Dermis microvascular lymphatic vessel endothelial cell (primary cell): ENCODE measurements at places on chromosomes 2 and 18. TPM values are rescaled to one million over a fixed set of nuclear protein-coding genes. Genes with fewer than 3 reads are reported as not detected.

Gene IL36G
- not detected in 2 replicates for total RNA-seq

Gene IGFBP5
- 0.25 and 0.64 TPM in 2 replicates for total RNA-seq

Gene DUSP19
- total RNA-seq, result 2.1 and 2.4 TPM in 2 replicates

Gene B3GNT2
- total RNA-seq, result 17.8 and 20.1 TPM in 2 replicates

Gene TOGARAM2
- under 0.01 and 0.13 TPM in 2 replicates for total RNA-seq

Gene C2orf81
- total RNA-seq, result under 0.01 and 0.13 TPM in 2 replicates

Gene TRIB2
- 60.7 and 107 TPM in 2 replicates for total RNA-seq

Gene B4GALT6
- total RNA-seq, result 5.3 and 5.5 TPM in 2 replicates

Gene ASTL
- not detected in 2 replicates for total RNA-seq

Gene ETAA1
- total RNA-seq, result 7.7 and 9.2 TPM in 2 replicates

Gene CNRIP1
- total RNA-seq, result 31.2 and 44.9 TPM in 2 replicates

Gene TWIST2
- 0.38 TPM in 1 of 2 replicates, not detected in the other for total RNA-seq

Gene KHK
- total RNA-seq, result 3.0 and 3.2 TPM in 2 replicates

DNA sequence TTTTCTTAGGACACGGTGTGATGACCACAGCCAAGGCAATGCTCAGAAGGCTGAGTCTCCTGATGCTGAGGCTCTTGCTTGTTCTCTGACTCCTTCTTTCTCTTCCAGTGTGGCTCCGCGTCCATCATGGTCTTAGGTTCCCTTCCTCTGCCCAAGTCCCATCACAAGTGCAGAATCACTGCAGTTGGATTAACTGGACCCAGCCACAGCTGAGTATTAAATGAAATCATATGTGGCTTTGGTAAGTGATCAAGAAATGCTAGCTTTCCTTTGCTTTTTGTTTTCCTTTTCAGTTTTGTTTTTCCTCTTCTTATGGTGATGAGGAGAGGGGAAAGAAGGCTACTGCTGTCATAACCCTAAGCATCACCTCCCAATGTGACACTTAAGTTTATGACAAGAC is 375.8 kb downstream of the INSIG2 start:
- DNase-seq, result no peak

- DNase-seq, result no peak
Observed at GRCh38 chr18:77103991-77104531, 28.5 kb downstream of the MBP start.

DNA sequence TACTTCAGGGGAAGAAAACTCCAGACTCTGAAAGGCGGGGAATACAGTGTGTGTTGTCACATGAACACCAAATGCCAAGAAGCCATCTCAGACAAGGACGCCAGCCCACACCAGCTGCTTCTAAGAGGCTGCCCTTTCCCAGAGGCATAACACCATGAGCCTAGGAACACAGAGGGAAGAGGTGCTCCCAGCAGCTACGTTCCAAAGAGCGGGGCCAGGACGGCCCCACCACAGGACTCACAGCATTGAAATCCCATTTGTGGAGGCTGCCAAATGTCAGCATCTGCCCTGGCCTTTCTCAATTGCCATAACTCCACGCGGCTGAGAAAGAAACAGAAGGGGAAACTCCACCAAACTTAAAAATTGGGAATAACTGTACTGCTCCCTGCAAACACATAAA is 20.1 kb upstream of the ID2 start:
- no peak for DNase-seq

DNA sequence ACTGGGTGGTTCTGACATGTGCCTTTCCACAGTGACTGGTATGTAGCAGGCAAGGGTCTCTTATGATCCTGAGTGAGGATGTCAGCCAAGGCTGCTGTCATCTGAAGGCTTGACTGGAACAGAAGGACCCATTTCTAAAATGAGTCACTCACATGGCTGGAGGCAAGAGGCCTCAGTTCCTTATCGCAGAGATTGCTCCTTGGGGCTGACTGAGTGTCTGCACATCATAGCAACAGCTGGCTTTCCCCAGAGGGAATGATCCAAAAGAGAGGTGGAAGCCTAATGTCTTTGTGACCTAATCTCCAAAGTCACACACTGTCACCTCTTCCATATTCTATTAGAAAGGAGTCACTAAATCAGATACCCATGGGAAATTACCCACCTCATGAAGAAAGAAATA is 114.0 kb downstream of the NEDD4L start:
- no peak for DNase-seq

GRCh38 chr2:180653481-180653880 is 326.9 kb upstream of the UBE2E3 start:
- DNase-seq, result no peak

- no peak for DNase-seq
Observed at GRCh38 chr18:23529604-23530003, 26.3 kb downstream of the RMC1 start.

GRCh38 chr2:134154246-134154645 is 99.6 kb upstream of the MGAT5 start:
- DNase-seq, result peak; percentile 31

- no peak for DNase-seq
Observed at GRCh38 chr2:105872142-105872728, 127.5 kb downstream of the NCK2 start.

- DNase-seq, result no peak
Observed at GRCh38 chr18:26002375-26002910, 88.0 kb downstream of the SS18 start.

- DNase-seq, result no peak
Observed at GRCh38 chr2:33216508-33217182, 259.8 kb upstream of the RASGRP3 start.

- DNase-seq, result no peak
Observed at GRCh38 chr2:44295633-44296359, 20.5 kb downstream of the SLC3A1 start.

DNA sequence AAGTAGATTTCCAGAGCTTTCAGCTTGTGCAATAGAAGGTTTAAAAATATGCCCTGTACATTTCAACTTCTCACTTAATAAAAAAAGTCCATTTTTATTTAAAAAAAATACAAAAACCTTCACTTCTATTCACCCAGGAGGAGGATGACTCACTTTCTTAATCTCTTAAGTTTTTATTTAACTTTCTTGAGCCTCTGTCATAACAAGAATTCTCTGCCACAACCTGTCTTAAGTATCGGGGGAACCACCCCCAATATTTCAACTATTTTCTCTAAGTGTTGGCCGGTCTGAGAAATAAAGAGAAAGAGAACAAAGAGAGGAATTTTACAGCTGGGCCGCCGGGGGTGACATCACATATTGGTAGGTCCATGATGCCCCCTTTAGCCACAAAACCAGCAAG is 58.4 kb downstream of the LRATD1 start:
- DNase-seq, result no peak

GRCh38 chr2:101827246-101827645 is 129.7 kb downstream of the MAP4K4 start:
- DNase-seq, result peak; percentile 45

DNA sequence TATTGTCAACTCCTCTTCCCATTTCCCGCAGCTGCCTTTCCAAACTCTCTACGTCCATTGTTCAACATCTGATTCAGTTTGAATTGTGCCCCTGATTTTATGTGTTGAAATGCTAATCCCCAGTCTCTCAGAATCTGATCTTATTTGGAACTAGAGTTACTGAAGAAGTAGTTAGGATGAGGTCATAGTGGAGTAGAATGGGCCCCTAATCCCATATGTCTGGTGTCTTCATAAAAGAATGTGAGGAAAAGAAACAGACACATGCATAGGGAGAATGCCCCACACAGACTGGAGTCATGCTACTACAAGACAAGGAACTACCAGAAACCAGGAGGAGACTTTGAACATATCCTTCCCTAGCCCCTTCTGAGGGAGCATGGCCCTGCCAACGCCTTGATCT is 99.2 kb downstream of the LRP1B start:
- DNase-seq, result no peak

DNA sequence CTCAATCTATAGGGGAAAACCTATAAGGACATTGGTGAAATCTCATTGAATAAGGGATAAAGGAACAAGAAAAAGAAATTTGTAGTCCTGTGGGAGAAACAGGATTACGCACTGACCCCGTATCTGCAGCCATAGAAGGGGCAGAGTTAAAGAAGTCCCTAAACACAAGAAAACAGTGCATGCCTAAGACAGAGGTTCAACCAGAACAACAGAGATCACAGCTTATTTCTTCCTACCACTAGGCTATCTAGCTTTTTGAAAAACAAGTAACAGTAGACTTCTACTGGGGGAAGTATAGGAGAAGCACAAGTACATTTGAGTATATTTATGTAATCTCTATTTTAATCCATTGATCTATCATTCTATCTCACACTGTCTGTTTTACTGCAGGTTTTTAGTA is 485.2 kb upstream of the REG3G start:
- no peak for DNase-seq

- DNase-seq, result no peak
Observed at GRCh38 chr18:59079264-59079663, 60.4 kb upstream of the SEC11C start.

- DNase-seq, result no peak
Observed at GRCh38 chr2:68829749-68830148, 41.4 kb downstream of the BMP10 start.

GRCh38 chr2:236688563-236689392 is 119.2 kb downstream of the ACKR3 start:
- no peak for DNase-seq

DNA sequence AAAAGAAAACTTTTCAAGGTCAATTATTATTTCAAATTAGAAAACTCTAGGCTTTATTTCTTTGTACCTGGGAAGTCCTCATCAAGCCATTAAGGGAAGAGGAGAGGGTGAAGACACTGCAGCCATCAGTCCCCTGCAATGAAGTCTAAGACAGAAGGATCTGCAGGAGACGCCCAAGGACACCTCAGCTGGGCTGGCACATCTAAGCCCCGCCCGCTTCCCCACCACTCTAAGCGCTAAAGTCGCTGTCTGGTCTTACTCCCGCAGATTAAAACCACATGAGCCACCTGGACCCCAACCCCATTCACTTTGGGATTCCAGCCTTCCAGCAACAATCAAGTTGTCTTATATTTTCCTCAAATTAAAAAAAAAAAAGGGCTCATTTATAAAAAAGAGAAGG is 104.4 kb downstream of the AFF3 start:
- no peak for DNase-seq

GRCh38 chr2:221571551-221572218 is 419 bp downstream of the EPHA4 start:
- no peak for DNase-seq

- no peak for DNase-seq
Observed at GRCh38 chr2:181839811-181840210, 51.7 kb upstream of the ITPRID2 start.

DNA sequence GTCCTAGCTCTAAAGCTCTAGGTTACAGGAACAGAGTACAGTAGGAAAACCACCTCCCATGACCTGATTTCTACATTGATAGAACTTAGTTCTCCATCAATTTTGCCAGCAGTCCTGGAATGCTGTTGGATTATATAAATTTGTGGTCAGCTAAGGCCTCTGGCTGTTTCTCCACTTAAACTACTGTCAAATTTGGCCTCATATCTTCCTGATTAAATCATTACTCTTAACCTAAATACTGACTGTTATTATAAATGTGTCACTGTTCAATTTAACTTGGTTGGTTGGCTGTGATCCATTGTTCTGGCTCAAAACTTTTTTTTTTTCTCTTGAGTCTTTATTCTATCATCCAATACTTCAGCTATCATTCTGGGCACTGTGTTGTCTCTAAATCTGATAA is 71.2 kb downstream of the TGFA start:
- no peak for DNase-seq

GRCh38 chr2:145159676-145160075 is 639.8 kb upstream of the ZEB2 start:
- DNase-seq, result no peak

DNA sequence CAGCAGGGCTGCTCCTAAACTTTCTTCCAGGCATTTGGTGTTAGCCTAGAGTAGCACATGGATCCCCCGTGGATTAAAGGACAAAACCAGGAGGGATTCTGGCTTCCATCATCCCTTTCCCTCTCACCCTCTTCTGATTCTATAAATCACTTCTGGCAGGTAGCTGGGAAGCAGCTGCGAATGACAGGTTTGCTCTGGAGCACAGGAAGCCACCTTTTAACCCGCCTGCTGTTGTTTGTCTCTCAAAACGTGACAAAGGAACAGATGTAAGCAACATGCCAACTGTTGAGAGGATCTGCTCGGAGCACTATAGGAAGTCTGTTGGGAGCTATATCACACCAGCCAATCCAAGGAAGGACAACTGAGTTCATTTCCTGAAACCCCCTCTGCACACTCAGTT is 101.9 kb downstream of the ACTR2 start:
- peak; percentile 46 for DNase-seq

DNA sequence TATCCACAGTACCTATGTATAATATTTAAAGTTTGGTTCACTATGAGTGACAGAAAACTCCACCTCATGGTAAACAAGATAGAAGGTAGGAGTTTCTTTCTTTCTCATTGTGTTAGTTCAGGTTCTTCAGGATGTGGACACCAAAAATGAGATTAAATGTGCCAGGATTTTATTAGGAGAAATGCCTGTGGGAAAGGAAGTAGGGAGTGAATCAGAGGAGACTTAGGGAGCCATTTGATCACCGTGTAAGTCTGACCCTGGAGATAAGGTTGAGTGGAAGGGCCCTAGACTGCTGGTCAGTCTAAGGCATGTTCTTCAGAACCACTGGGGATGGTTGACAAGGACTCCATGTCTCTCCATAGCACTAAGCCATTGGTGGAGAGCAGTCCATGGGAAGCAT is 8.1 kb downstream of the AOX1 start:
- no peak for DNase-seq

GRCh38 chr2:45922577-45922988 is 271.1 kb downstream of the PRKCE start:
- no peak for DNase-seq

- DNase-seq, result no peak
Observed at GRCh38 chr2:177880285-177880684, 192.3 kb downstream of the PDE11A start.

- no peak for DNase-seq
Observed at GRCh38 chr2:207095963-207096362, 69.8 kb downstream of the KLF7 start.

DNA sequence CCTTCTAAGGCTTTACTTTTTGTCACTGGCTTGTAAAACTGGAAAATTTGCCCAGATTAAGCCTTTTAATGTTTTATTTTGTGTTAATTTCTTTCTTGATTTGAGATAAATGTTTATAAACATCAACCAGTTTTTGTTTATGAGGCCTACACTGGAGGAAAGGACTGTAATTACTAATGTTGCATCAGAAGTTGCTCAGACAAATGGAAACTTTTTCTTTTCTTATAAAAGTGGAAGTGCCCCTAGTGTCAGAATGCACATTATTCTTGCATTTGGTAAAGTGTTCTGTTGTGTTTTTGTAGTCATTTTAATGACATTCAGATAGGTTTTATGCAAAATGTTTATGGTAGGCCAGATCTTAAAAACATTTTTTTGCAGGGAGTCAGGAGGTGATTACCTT is 25.3 kb downstream of the LCLAT1 start:
- DNase-seq, result no peak
